Fibroblast of the aortic adventitia (primary cell): ENCODE measurements at places on chromosomes 13 and 19.

- peak; percentile 87 for DNase-seq
Measured at GRCh38 chr13:93476175-93476574, 249.6 kb downstream of the GPC6 start.

- no peak for DNase-seq
Measured at GRCh38 chr19:56201973-56202372, at the start of gene ZSCAN5C. ZSCAN5C (plus strand) TSS chr19:56202273; CDS start chr19:56205914, 3,641 bp downstream.

DNA sequence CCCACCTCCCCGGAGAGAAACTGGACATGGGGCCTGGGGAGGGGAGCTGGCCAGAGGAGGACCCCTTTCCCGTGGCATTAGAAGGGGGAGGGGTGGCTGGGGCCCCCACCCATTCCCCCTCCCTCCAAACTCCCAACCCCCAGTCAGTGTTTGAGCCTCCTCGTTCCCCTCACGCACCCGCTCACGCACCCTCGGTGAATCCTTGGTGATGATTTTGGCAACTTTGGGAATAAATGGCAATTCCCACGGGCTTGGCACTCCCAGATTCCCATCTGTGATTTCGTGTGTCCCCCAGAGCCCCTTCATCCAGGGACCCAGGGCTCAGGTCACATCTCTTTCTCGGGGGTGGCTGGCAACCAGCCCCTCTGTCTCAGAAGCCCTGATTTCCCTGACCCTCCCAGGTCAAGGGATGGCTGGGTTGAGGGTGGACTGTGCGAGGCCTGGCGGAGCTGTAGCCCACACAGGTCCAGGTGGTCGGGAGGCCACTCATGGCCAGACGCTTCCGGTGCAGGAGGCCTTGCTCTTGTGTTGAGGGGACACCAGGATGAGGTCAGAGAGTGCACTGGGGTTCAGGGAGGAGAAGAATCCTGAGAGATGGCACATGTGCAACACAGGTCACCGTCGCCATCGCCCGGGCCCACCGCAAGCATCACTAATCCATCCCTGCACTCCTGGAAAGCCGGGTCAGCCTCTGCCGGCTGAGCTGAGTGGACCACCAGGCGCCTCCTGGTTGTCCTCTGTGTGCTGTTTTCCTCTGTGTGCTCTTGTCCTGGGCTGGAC lies 20.7 kb downstream of the EPN1 start:
- DNase-seq = no peak

- peak; percentile 18 for DNase-seq
Measured at GRCh38 chr13:59494560-59494970, 669.2 kb downstream of the DIAPH3 start.

DNA sequence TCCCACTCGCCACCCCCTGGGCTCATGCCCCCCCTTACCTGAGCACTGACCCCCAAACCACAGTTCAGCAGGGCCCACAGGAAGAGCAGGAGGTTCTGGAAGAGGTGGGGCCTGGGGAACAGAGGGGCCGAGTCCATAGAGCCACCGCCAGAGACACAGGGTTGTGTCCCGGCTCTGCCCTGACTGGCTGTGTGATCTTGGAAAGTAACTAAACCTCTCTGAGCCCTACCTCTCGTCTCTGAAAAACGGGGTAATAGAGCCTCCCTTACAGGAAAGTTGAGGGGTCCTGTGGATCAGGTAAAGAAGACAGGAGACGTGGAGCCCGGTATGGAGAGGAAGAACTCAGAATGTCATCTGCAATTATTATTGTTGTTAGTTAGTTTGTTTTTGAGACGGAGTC lies 2.0 kb downstream of the ADAMTSL5 start:
- no peak for DNase-seq

DNA sequence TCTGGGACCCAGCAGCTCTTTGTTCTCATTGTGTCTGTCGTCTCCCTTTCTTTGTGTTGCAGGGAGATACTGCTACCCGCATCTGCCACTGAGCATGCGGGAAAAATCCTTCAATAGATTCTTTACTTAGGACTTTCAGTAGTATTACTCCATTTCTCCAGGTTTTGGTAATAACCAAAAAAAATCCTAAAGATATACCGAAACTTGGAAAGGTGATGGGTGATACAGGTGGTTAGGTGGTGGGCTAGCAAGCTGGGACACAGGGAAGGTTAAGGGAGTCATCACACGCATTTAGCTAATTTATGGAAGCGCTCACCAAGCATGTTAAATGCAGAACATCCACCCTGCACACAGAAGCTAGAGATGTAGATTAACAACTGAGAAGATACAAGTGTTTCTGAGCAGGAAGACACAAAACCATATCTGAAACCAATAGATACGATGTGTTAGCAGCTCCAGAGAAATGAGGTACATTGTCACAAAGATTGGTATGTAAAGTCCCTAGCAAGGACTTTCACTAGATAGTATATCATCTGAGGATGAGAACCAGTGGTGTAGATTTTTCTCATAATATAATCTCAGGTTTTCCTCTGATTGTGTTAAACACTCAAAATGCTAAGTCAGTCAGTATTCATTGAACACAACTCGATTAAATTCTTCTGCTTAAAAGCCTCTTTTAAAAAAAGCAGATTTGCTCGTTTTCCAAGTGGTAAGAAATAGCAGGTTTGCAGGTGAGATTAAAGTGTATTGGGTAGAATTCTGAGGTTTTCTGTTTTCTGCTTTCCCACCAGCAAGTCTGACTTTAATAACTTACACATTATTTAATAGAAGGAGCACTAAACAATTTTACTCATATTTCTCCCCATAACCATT lies 1.2 kb upstream of the SLAIN1 start:
- DNase-seq = no peak

DNA sequence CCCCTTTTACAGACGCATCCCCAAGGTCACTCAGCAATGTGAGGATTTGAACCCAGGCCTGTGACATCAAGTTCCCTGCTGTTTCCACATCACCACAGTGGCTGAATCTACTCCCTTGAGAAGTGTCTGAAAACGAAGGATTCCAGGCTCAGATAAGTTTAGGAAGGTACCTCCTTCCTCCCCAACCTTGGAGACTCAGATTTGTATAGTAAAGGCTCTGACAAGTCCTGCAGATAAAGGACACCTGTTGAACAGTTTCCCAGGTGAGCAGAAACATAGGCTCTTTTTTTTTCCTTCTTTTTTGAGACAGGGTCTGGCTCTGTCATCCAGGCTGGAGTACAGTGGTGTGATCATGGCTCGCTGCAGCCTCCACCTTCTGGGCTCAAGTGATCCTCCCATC lies 56.4 kb upstream of the PTPRS start:
- no peak for DNase-seq

GRCh38 chr19:45906221-45906620 lies 3.8 kb upstream of the MYPOP start:
- DNase-seq = peak; percentile 49

- no peak for DNase-seq
Measured at GRCh38 chr19:42532891-42533290, 4.6 kb upstream of the CEACAM1 start.

DNA sequence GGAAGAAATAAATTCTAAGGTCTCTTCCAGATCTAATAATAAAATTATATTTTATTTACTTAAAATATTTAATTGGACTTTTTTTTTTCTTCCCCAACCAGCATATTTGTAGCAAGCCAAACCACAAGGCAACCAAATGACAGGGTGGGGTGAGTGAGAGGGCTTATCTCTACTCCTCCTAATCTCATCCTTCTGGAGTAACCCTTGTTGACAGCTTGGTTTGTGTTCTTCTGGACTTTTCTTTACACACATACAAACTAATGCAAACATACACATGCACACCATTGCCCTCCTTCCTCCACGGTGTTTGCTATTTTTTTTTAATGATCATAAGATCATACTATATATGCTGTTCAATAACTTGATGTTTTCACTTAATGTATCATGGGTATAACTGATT lies 383.1 kb downstream of the DLEU7 start:
- DNase-seq = peak; percentile 29

GRCh38 chr19:18514800-18515682 lies 6.8 kb downstream of the ELL start:
- no peak for DNase-seq
